Iris pigment epithelial cell (primary cell): ENCODE measurements at places on chromosomes 12 and 14.
A peak's percentile ranks its signal among the peaks of the same experiment; 100 is the strongest.

DNA sequence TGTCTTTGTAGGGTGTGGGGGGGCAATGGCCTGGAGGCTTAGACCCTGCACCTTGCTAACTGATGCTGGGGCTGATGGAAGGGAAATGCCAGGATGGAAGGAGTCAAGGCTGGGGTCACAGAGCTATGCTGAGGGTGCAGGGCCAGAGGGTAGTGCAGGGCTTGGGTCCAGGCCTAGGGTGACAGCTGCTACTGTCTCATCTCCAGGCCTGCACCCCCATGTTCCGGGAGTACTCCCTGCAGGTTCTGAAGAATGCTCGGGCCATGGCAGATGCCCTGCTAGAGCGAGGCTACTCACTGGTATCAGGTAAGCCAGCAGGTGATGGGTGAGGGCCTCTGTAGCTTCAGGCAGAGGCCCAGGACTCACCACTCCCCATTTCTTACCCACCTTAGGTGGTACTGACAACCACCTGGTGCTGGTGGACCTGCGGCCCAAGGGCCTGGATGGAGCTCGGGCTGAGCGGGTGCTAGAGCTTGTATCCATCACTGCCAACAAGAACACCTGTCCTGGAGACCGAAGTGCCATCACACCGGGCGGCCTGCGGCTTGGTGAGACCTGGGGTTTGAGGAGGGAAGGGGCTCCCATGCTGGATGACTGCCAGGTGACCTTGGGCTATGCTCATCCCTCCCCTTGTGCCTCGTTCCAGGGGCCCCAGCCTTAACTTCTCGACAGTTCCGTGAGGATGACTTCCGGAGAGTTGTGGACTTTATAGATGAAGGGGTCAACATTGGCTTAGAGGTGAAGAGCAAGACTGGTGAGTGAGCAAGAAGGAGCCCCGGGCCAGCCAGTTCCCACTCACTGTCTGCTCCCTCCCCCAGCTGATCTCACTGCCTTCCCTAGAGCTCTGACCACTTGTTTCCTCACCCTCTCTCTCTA, 4.1 kb downstream of the SHMT2 start:
- peak; percentile 87 for DNase-seq

DNA sequence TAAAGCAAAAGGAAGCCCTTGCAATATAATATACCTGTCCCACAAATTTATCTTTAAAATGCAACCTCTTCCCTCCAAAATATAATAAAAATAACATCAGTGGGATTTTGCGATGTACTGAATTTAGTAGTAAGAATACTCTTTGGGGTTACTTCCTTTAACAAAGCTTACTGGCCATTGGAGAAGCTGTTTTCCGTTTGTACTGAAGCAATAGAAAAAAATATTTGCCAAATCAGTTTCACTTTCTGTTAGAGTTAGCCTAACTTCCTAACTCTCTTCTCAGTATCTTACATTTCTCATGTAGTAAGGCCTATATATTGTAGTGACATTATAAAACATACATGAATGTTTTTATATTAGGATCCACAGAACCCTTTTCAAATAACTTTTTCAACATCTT, 3.7 kb downstream of the MAX start:
- DNase-seq, result peak; percentile 60

GRCh38 chr14:22174412-22175277, 414.4 kb downstream of the DAD1 start:
- no peak for DNase-seq

GRCh38 chr12:110941391-110941790, 21.0 kb upstream of the MYL2 start:
- DNase-seq, result no peak

GRCh38 chr12:76310110-76310509, 38.1 kb downstream of the BBS10 start:
- DNase-seq, result peak; percentile 63

DNA sequence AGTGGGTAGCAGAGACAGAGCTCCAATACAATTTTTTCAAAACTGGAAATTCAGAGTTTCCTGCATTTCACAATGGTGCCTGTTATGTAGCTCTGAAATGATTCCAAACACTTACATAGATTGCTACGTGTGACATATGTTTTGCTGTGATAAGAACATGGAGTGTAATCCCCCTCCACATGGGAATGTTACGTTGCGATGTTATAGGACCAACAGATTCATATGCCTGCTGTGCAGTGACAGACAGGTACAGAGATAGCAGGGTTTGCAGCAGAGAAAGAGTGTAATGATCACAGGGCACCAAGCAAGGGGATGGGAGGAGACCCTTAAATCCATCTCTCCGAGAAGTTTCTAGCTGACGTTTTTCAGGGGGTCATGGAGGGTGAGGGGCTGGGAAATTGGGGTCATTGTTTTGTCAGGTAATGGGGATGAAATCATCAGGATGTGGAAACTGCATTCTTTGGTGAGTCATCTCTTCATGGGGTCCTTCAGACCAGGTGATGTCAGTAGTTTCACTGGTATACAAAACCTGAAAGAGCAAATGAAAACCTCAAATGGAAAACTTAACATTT, 76.6 kb upstream of the OSBPL8 start:
- DNase-seq, result peak; percentile 55

DNA sequence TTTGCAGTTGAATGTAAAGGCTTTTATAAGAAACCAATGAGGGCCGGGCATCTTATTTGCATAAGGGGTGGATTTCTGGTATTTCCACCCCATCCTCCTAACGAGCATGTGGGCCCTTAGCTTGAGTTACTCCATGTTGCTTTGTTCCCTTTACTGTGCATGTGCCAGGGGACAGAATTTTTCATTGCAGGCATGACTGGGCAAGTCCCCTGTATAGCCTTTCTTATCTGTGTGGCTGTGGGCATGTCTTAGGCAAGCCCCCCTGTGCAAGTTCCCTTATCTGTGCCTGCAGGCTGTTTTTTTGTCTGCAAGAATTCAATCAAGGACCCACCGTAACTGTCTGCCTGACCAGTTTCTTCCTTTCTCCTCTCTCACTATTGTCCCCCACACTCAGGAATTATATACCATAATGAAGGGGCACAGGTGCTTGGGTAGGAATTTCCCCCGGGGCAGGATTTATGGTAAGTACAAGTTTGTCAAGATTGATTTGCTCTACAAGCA, 152.2 kb upstream of the CNOT2 start:
- no peak for DNase-seq

DNA sequence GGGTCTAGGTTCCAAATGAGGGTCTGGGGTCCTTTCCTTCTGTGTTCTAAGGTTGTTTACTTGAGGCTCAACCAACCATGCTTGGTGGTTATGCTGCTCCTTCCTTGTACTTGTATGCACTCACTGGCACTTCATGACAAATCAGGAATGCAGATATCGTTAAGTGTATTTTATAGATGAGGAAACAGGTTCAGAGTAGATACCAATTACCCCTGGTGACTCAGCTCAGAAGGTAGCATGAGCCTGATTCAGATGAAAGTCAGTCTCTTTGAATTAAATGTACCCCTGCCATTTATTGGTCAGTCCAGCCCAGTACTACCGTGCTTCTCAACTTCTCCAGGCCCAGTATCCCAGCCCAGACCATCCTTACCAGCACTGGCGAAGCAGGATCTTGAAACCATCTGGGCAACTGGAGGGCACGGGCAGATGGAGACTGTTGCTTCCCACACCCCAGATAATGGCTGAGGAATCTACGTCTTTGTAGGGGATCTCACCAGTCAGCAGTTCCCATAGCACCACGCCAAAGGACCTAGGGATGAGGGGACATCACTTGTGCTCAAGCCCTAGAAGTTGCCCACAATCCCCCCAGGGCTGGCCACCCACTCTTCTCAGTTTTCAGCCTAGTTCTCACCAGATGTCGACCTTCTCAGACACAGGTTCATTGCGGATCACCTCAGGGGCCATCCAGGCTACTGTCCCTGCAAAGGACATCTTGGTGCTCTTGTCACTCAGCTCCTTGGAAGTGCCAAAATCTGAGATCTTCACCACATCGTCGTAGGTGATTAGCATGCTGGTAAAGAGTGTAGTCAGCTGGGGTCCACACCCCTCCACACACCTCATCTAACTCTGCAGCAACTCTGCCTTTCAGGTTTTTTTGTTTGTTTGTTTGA, 14.3 kb downstream of the MAP3K12 start:
- no peak for DNase-seq

DNA sequence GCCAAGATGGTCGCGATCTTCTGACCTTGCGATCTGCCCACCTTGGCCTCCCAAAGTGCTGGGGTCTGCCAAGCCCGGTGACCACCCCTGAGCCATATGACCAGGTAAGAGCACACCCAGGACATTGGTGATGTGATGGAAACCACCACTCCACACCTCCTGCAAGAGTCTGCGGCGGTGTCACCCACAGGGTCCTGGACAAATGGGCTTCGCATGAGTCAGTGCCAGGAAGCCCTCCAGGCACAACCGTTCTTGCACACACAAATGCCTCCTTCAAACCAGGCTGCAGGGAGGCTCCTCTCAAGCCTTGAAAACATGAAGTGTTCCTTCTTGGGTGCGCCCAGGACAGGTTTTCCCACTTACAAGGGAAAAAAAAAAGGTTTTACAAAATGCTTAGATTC, 16.6 kb downstream of the PITPNM2 start:
- no peak for DNase-seq
